T-helper 1 cell (primary cell): ENCODE measurements at places on chromosomes 2 and 18.

DNA sequence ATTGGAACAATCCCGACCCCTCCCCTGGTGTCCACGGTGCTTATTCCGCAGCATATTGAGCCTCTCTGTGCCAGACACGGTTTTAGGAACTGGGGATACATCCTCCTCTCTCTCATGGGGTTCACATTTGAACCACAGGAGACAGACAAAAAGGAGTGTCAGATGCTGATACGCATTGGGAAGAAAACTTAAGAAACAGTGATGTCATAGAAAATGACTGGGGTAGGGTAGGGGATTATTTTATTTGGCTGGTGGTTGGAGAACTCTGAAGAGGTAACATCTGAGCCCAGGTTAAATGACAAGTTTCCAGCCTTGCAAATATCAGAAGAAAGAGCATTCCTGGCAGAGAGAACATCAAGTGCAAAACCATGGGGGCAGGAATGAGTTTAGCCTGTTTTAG lies 344.5 kb downstream of the DPP10 start:
- no peak for DNase-seq

GRCh38 chr2:78568782-78569373 lies 456.6 kb upstream of the REG3G start:
- no peak for DNase-seq

DNA sequence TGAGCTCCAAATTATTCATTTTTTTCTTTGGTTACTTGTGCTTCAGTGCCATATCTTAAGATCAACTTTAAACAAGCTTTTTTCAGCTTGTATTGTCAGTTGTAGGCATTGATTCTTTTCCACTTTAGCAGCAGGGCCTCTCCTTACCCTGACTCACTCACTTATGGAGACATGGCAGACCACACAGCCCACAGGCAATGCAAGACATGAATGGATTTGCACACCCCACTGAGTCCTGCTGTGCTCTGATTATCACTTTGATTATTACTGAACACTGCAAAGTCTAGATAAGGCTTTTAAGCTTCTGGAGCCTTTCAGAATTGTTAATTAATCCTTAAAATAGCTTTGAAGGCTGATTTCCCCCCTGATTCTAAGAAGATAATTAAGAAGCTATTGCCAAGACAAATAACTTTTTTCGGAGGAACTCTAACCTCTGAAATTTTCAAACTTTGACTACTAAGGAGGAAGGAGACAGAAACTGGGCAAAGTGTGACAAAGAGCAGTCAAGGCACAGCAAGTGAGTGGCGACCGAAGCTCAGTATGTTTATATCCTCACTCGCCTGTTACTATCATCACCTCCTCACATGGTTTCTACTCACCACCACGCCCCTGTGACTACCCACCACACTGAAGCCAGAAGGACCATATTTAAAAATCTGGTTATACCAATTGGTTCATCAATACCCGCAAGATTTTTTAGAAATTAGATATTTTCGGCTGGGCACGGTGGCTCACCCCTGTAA lies 43.3 kb downstream of the CACNB4 start:
- DNase-seq = no peak

DNA sequence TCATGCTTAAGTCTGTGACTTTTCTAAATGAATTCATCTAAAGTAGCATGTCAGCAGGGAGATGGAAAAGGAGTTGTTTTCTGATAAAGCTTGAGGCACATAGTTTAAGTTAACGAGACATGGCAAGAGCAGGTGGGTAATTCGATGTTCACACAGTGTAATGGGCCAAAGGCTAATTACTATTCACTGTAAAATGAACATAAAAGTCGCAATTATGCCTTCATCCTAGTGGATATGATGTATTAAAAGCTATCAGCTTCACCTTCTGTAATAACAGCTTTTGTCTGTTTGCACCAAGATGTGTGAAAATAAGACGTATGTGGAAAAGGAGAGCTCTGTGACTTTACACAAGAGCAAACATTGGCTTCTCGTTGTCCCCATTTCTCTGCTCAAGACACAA lies 94.2 kb upstream of the CDH20 start:
- no peak for DNase-seq

- DNase-seq = no peak
These were observed at the start of gene CFAP65 for GRCh38 chr2:219041252-219041651. Gene CFAP65 (minus strand): TSS chr2:219041516. CDS start chr2:219039048, 2,468 bp downstream.

DNA sequence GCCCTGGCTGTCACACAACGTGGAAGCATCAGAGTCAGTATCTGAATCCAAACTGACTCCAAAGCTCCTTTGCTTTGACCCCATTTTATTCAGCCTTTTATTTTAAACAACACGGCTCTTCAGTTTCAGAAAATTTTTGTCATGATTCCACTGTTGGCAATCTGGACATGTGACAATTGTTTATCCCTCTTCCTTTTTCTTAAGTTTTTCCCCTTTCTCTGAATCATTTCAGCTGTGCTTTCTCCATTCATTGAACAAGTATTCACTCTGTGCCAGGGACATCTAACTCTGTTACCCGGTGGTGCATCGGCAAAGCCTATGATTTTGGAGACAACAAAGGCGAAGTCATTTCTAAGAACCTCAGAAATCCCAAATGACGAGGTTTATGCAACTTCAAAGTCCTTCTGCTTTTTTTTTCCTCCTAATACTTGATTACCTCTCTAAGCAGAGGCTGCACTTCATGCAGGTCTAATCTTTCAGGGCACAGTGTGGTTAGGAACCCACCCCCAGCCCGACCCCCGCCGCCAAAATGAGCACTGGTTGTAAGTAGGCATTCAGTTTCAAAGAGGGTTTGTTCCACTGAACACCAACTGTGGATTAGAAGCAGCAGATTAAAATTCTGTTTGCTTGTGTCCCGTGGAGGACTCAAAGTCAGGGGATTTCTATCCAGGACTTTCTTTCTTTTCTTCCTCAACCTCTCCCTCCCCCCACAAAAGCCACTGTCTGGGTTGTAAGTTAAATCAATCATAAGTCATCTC lies 18.6 kb downstream of the ST6GAL2 start:
- no peak for DNase-seq
